Breast epithelium (tissue), 4 donors: ENCODE measurements at places on chromosomes 4 and X.
A peak's percentile ranks its signal among the peaks of the same experiment; 100 is the strongest.

GRCh38 chr4:121165206-121165605, 1.1 kb upstream of the TNIP3 start:
- no peak for DNase-seq

GRCh38 chr4:150970685-150971151, 44.4 kb downstream of the LRBA start:
- no peak for DNase-seq

GRCh38 chr4:56222514-56222913, 164.8 kb downstream of the AASDH start:
- DNase-seq: no peak

GRCh38 chrX:40849906-40850823, 114.8 kb upstream of the MED14 start:
- DNase-seq: no peak

- peak; percentile 54 for DNase-seq
These were observed 24.9 kb upstream of the ZDHHC15 start for GRCh38 chrX:75547783-75548182.
